Kidney epithelial cell (primary cell): ENCODE measurements at places on chromosomes 3 and 15.
A peak's percentile ranks its signal among the peaks of the same experiment; 100 is the strongest.

DNA sequence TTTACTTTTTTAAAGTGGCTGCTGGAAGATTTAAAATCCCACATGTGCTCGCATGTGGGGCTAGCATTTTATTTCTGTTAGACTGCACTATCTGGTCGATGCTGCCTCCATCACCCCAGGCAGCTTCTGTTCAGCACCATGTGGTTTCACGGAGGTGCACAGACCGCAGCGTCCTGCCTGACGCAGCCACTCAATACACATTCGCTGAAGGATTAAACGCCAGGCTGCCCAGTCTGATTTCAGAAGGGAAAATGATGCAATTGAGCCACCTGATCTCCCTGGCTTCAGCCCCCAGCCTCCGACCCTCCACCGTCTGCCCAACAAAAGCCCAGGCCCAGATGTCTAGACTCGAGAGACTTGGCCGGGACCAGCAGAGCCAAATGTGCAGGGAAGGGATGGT lies 84.5 kb downstream of the MEGF11 start:
- no peak for DNase-seq

GRCh38 chr3:64972793-64973192 lies 285.0 kb upstream of the ADAMTS9 start:
- DNase-seq, result peak; percentile 12

- no peak for DNase-seq
These were observed 37.3 kb downstream of the FSD2 start for GRCh38 chr15:82768414-82769054.

DNA sequence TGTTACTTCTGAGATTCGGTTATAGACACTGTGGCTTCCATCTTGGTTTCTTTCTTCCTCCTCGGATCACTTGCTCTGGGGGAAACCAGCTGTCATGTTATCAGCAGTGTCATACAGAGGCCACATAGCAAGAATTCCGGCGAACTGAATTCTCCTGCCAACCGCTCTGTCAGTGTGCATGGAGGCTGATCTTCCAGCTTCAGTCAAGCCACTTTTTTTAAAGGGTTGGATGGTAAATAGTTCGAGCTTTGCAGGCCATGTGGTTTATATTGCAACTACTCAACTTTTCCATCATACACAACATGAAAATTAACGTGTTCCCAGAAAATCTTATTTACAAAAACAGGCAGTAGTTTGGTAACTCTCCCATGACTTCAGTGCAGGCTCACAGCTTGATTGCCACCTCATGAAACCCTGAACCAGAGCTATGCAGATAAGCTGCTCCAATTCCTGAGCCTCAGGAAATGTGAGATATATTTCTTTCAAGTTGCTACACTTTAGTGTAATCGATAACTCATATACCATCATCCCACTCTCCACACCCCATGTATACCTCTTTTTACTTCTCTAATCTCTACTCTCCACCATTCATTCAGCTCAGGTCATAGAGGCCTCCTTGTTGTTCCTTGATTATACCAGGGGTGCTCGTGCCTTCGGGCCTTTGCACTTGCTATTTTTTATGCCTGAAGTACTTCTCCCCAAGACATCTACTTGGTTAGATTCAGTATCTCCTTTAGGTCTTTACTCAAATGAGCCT lies 7.2 kb downstream of the RPL22L1 start:
- DNase-seq, result no peak

- DNase-seq, result no peak
These were observed 61.0 kb downstream of the SCAPER start for GRCh38 chr15:76844096-76844495.

GRCh38 chr15:70420086-70420947 lies 322.6 kb upstream of the TLE3 start:
- no peak for DNase-seq

DNA sequence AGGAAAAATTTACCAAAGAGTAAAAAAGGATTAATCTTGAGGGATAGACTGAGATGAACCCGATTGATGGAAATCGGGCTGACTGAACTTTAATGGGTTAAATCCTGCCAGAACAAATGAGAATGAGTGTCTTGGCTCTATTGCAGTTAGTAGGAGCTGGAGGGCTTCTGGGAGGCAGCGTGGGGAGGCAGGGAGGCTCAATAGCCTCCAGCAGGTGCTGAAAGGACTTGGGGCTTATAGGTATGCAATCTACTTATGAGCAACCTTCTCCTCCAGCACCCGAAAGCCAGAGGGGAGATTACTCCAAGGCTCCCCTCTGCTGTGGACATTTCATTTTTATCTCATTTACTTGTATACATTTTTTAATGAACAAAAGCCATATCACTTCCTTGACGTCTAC lies 1.0 kb upstream of the CRYBG3 start:
- DNase-seq, result no peak

DNA sequence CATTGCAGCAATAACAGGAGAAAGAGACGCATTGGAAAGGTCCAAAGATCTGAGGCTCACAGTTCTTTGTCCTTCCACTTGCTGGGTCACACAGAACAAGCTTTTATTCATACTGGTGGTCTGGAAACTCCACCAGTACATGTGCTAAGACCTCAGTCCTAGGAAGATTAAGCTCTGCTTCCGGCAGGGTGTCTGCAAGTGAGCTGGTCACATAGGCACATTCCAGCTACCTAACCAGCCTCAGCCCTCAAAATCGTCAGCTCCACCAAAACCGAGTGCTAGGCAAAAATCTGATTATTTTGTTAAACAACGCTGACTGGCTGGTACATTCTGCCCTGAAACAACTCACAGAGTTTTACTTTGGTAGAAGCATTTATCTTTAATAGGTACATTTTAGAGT lies 2.2 kb downstream of the ZBED2 start:
- DNase-seq, result no peak

DNA sequence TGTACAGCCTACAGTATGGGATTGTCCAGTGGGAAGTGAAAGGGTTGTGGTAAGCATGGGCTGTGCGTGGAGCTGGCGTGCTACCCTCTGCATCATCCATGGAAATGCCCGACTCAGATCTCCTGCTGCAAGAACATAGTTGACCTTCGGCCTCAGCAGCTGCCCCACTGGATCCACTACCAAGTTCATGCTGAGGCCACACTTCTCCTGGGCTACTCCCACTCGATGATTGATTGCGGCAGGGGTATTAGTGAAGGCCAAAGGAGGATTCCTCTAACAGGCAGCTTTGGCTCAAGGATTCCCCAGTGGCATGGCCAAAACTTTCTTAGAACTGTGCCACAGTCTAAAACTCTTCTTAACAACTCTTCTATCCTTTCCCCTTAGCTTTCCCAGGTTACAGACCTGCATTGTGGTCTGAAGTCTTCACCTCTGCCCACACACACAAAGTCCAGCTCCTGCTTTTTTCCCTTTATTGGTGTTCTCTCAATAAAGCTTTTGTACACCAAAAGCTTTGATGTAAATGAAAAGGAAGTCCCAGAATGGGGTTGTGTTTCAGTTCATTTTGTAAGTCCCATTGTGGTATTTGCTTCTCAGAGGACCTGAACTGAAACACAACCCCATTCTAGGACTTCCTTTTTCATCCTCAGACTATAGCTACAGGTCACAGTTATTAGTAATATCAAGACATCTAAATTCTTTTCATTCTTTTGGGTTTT lies 4.9 kb upstream of the TBC1D5 start:
- DNase-seq, result no peak

DNA sequence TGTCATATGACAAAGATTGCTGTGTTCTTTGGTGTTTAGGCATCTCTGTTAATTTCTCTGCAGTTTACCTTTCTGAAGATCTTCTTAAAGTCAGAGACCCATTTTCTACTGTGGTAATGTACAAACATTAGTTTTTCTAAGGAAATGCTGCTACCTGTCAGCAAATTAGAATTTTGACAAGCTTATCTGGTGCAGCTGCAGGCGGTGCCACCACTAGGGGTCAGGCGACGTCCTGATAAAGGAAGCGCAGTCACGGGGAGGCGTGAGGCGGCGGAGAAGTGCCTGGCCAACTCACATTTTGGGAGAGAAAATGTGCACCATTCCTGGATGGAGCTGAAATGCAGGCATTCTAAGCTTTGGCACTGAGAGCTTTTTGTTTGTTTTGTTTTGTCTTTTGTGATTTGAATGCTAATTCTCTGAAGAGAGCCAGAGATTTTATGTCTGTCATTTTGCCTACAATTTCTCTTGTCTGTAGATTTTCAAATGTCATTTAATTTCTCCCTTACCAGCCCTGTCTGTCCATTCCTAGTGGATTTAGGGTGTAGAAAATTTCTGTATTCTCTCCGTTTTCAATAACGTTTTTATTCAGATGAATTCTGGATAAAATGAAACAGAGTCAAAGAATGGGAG lies 24.9 kb upstream of the SIAH2 start:
- DNase-seq, result no peak

- no peak for DNase-seq
These were observed 80.9 kb downstream of the LRRC3B start for GRCh38 chr3:26703519-26703918.

DNA sequence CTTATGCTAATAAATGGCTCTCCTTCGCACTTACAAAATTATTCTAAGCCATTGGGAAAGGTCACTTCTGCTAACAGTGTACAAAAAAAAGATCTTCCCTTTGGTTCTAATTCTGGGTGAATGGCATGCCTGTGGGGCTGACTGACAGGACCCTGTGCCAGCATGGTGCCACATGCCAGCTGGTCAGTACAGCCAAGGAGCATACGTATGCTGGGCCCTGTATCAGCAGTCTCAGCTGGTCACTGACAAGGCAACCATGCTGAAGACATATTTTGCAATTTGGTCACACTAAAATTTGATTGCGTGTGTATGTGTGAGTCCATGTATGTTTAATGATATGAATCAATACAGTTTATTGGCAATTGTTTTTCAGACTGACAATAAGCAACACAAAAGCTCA lies 246.1 kb downstream of the TBL1XR1 start:
- no peak for DNase-seq

DNA sequence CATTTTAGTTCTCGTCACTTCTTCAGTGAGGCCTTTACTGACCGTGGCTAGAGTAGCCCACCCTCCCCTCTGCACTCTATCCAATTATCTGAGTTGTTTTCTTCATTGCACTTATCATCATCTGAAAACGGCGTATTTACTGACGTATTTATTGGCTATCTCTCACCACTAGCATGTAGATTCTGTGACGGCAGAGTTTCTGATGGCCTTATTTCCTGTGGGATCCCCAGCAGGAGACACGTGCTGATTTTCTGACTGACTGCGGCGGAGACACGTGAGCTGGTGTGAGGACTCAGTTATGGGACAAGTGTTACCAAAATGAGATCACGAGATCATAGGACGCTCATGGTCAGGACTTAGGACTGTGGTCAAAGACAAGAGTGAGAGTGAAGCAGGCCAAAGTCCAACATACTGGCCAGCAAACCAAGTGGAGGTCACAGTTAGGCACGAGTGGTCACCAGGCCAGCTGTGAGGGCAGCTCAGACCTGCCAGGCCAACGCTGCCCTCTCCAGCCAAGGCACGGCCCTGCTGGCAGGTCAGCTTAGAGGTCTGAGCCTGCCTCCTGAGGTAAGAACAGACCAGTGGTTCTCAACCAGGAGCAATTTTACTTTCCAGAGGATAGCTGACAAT lies 50.6 kb upstream of the BNIP2 start:
- DNase-seq, result no peak

GRCh38 chr3:132926098-132926497 lies 112.1 kb upstream of the TMEM108 start:
- DNase-seq, result no peak
